Mammary microvascular endothelial cell (primary cell): ENCODE measurements at places on chromosomes 16 and 17. TPM values are rescaled to one million over a fixed set of nuclear protein-coding genes. Genes with fewer than 3 reads are reported as not detected.

The GPR139 gene
- not detected in 2 replicates for total RNA-seq

The PLCG2 gene
- total RNA-seq, result 9.5 and 11.8 TPM in 2 replicates

The TEX2 gene
- total RNA-seq, result 23.1 and 26.8 TPM in 2 replicates

The CAMKK1 gene
- total RNA-seq, result 3.2 and 3.3 TPM in 2 replicates

The XYLT2 gene
- 33.5 and 38.4 TPM in 2 replicates for total RNA-seq

The TBX6 gene
- total RNA-seq, result 0.10 TPM in 1 of 2 replicates, not detected in the other

The CA5A gene
- total RNA-seq, result not detected in 2 replicates

The KLHL36 gene
- 33.8 and 35.4 TPM in 2 replicates for total RNA-seq

The TRIM65 gene
- total RNA-seq, result 30.6 and 32.7 TPM in 2 replicates

The KRTAP4-5 gene
- not detected in 2 replicates for total RNA-seq

The CTRL gene
- total RNA-seq, result 0.84 and 0.87 TPM in 2 replicates

The SPDYE4 gene
- total RNA-seq, result not detected in 2 replicates

The CALB2 gene
- total RNA-seq, result 0.20 TPM in 1 of 2 replicates, not detected in the other

The NTN1 gene
- total RNA-seq, result 0.13 and 0.15 TPM in 2 replicates

The TEKT3 gene
- not detected in 2 replicates for total RNA-seq

The CORO6 gene
- 0.60 and 4.3 TPM in 2 replicates for total RNA-seq

The CTF1 gene
- total RNA-seq, result 0.33 TPM in 1 of 2 replicates, not detected in the other

The SYNGR3 gene
- total RNA-seq, result 0.25 and 0.87 TPM in 2 replicates

The SHISA6 gene
- not detected in 2 replicates for total RNA-seq

The BICDL2 gene
- total RNA-seq, result not detected in 2 replicates

The CDH5 gene
- total RNA-seq, result 715 and 798 TPM in 2 replicates

The PLEKHG4 gene
- 26.1 and 36.1 TPM in 2 replicates for total RNA-seq

The NPTX1 gene
- total RNA-seq, result 0.15 and 0.33 TPM in 2 replicates

The KRTAP17-1 gene
- not detected in 2 replicates for total RNA-seq

The CDH11 gene
- 6.8 and 12.1 TPM in 2 replicates for total RNA-seq

The NPIPA7 gene
- total RNA-seq, result 4.6 and 10.9 TPM in 2 replicates

The MYH1 gene
- total RNA-seq, result not detected in 2 replicates

The MYL11 gene
- total RNA-seq, result not detected in 2 replicates

The ZNF764 gene
- total RNA-seq, result 6.9 TPM in 2 replicates

The TSPOAP1 gene
- total RNA-seq, result not detected in 2 replicates

The FHOD1 gene
- 29.2 and 33.3 TPM in 2 replicates for total RNA-seq

The GNAO1 gene
- total RNA-seq, result not detected in 2 replicates
